Stimulated activated CD4-positive, alpha-beta T cell treated with anti-CD3 and anti-CD28 coated beads, Interleukin-4, amount 100 ng/mL, for 1 hour (primary cell): ENCODE measurements at places on chromosomes 12 and 14.

DNA sequence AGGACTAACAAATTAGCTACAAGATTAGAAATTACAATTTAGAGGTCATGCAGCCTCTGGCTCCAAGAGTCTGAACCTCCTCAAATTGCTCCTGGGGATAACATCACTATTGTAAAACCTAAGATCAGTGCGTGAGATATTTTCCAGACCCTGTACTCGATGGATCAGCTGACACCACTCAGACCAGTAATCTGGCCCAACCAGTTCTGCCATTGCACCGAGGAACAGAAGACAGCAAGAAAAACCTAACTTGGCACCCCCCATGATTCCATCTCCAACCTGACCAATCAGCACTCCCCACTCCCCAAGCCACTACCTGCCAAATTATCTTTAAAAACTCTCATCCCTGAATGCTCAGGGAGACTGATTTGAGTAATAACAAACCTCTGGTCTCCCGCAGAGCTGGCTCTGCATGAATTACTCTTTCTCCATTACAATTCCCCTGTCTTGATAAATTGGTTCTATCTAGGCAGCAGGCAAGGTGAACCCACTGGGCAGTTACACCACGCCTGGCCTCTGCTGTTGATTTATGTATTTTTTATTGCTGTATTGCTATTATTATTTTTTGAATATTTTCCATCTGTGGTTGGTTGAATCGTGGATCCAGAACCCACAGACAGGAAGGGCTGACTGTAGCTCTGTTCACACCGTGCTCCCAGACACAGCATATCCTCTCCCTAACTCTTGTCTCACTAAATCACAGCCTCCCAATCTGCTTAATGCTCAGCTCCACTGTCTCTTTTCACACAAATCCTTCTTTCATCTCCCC, 9.2 kb downstream of the HEBP1 start:
- DNase-seq, result no peak

DNA sequence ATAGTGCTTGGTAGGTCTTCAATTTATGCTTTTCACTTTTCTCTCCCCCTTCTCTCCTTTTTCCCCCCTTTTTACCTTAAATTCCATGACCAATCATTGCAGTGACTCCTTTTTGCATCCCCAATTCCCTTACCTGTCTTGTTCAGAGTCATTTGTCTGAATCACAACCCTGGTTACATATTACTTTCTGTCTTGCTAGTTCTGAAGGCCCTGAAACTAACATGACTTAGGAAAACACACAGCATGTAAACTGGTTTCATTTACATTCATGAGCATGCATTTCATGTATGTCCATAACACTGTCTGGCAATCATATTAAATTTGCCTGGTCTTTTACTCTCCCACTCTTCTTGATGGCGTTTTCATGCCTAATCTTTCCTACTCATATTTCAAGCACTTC, 20.3 kb upstream of the FOXG1 start:
- DNase-seq, result no peak

GRCh38 chr14:81802341-81802740, 268.7 kb upstream of the SEL1L start:
- no peak for DNase-seq

DNA sequence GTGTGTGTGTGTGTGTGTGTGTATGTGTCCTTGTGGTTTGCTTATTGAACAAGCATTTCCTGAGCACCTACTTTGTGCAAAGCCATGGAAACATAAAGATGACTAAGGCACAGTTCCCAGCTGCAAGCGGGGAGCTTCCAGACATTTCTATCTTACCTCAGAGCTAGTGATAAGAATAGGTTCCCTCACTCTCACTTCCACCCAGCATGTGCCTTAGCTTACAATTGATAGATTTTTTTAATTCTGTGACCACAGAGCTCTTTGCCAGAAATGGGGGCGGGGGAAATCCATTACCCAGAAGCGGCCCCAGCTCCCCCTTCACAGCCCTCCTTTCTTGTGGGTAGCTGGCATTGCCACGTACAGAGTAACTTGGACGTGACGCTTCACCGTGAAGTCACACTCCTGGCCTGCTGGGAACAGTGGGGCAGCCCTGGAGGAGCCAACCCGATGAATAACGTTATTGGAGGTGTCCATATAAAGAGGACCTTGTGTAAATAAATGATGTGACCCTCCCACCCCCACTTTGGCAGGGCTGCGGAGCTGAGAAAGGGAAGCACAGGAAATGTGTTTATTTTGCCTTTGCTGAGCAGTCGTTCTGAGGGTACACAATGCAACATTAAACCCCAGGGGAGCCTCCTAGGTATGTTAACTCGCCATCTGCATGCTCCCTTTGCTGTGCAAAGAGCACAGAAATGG, 238.9 kb downstream of the CHST11 start:
- peak; percentile 76 for DNase-seq
